Glomerular endothelial cell (primary cell): ENCODE measurements at places on chromosomes 5 and 9.

- DNase-seq: no peak
These were observed 15.2 kb downstream of the ITGA1 start for GRCh38 chr5:52802974-52803336.

DNA sequence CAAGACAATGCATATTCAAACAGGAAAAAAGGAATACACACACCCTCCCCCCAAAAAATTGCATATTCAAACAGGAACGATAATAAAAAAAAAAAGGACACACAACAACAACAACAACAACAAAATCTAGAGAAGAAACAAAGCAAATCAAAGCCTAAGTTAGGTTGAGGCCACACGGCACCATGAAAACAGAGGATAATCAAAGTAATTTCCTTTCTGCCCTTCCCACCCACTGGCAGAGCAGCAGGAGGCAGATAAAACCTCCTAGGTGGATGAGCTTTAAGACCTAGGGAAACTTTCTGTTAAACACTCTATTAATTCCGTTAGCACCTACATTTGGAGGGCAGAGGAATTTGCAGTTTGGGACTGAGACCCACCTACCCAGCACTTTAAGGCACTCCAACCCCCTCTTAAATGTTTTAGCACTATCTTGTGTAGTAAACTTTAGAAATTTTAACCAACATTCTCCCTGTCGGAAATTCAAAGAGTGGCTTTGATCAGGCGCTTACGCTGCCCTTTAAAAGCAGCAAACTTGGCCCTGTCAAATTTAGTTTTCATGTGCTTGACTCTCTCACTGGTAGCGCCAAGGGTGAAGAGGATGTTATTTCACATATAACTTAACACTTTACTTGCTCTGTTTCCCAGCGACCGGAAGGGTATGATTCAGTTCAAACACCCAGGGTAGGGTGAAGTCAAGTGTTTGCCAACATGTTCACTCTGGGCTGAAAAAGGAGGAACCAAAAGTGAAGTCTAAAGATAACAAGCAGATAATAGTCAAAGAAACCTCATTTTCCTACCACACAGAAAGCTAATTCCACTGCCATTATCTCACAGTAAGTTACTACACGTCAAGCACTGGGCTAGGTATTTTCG lies 9.2 kb downstream of the ENC1 start:
- DNase-seq: no peak

DNA sequence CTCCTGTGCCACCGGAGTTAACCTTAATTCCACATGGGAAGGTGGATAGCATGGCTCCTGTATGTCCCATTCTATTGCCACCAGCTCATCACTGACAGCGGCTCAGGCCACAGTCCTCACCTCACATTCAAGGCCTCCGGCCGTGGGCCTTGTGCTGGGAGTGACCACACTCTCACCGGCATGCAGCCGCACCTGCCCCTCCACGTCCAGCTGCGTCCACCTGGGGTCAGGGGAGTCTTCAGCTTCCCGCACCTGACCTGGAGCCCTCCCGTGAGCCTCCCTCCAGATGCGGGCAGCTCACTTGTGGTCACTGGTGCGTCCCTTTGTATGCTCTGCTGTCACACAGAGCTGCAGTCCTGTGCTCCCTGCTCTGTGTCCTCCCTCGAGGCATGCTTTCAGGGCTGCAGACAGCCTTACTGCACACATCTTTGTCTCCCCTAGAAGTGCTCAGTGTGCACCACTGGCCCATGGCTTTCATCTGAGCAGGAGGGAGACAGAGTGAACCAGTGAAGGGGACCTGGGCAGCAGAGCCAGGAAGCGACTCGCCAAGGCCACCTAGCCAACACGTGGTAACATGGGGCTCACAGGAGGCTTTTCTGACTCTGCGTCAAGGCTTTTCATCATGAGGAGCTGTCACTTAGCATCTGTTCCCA lies 210.1 kb downstream of the ERCC6L2 start:
- no peak for DNase-seq

GRCh38 chr5:14123974-14124482 lies 19.1 kb upstream of the TRIO start:
- no peak for DNase-seq

GRCh38 chr5:74624501-74624900 lies 16.0 kb downstream of the ENC1 start:
- DNase-seq: no peak

DNA sequence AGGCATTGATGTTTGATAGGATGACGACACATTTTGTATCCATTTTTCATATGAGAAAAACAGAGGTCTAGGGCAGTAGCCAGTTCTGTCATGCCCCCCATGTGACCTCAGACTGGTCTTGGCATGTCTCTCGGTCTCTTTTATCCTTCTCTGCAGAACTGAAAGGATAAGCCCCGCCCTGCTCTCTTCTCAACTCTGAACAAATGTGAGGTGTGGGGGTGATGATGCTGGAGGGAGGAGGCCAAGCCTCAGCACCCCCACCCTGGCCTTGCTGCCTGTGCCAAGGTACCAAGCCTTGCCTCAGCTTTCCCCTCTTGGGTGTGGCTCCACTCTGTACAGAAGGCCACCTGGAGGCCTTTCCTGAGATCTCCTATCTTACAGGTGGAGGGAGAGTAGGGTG lies 19.5 kb upstream of the CRB2 start:
- DNase-seq: no peak

GRCh38 chr5:121199216-121199999 lies 652.3 kb upstream of the FTMT start:
- no peak for DNase-seq

- no peak for DNase-seq
These were observed 4.8 kb upstream of the FAM240B start for GRCh38 chr9:38724754-38725153.

DNA sequence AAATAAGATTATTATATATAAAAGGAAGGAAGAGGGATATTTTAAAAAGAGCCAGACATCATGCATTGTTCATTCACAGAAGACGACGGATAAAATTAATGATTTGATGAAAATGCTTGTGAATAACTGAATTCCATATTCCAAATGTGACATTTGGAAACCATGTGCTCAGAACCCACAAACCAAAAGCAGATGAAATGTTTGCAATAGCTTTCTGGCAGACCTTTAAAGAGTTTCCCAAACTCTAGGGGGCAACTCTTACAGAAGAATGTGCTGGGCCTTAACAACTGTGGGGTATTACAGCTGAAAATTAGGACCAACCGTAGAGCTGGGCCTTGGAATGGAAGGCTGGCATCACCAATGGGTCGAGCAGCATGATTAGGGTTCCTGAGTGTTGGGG lies 471.0 kb downstream of the EFNA5 start:
- no peak for DNase-seq

GRCh38 chr5:164553851-164554250 lies 1048.4 kb downstream of the MAT2B start:
- no peak for DNase-seq

DNA sequence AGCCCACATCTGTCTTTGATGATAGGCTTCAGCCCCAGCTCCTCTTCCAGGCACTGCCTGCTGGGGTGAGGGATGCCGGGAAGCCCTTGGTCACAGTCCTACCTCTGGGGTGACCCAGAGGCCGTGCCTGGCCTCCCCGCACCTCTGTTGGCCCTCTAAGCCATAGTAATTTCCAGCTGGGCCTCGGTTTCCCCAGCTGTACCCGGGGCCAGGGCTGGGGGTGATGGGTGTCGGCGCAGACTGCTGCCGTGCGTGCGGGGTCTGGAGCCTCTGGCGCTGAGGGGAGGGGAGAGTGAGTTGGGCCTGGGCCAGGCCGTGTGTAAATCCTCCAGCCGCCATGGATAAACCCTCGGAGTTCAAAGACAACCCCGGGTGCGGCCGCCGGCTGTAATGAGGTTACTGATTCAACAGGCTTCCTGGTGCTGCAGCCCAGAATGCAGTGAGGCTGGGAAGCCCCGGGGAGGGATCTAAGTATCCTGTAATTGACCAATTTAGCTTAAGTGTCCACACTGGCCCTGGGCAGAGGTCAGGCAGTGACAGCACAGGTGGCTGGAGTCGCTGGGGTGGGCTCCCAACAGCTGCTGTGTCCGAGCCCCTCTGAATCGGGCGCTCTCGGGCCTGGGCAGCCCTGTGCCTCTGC lies 7.1 kb downstream of the RXRA start:
- no peak for DNase-seq

DNA sequence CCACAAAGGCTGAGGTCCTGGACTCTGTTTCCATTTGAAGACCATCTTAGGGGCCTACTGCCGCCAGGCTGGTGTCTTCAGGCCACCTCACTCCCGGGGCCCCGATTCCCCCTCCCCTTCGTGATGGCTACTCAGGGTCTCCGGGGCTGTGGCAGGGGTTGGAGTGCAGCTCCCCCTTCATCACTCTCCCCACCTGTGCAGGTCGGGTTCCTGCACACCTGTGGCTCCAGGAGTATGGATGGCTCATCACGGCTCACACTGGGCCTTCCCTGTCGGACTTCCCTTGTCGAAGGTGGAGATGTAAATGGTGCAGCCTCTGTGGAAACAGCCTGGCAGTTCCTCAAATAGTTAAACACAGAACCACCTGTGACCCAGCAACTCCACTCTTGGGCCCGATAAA lies 11.9 kb downstream of the LCN9 start:
- DNase-seq: no peak

GRCh38 chr9:121718501-121718900 lies 67.1 kb downstream of the DAB2IP start:
- no peak for DNase-seq

DNA sequence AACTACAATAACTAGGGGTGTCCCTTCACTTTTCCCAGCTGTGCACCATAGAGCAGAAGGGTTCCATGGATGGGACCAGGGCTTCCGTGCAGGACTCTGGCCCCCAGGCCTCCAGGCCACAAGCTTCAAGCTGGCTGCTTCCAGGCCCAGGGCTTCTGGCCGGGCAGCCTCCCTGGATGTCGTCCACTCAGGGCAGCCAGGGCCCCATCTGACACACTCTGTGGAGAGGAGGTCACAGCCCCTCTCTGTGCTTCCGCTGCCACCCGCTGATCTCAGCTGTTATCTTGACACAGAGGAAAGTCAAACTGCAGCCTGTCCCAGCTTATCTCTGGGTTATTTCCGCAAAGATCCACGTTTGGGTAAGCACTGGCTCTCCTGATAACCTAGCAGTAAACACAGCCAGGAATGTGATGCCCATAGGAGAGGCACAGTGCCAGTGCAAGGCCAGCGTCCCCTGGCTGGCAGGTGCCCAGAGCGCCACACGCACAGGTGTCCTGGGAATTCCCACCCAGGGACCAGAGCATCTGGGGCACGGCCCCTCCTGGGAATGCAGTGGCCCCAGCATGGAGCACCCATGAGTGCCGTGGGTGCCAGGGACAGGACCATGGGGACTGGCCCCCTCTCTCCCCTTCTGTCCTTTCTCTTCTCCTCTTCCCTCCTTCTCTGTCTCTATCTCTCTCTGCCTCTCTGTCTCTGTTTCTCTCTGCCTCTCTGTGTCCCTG lies 15.6 kb upstream of the SLC6A19 start:
- no peak for DNase-seq

DNA sequence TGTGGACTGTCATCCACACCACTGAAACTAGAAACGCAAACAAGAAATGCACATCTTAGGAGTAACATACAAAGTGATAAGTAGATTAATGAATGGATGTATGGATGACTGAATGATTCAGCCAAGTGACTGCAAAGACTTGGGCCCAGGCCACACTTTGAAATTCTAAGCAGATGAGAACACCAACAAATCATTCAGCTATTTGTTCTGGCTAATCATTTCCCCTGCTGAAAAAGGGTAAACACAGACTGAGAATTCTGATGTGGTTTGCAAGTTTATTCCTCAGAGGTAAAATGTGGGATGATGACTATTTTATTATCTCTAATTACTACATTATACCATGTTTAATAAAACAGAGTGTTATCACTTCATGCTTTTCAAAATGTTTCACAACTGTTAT lies 163.2 kb upstream of the ADAMTS16 start:
- DNase-seq: no peak
